NK-92 treated with Interleukin-12 subunit alpha and Interleukin-12 subunit beta, amount 100 ng/mL, for 24 hours (cell line): ENCODE measurements at places on chromosomes 12 and 14.

GRCh38 chr12:118537481-118537917 is 161.1 kb downstream of the SUDS3 start:
- DNase-seq = no peak

- peak; percentile 41 for DNase-seq
Observed at GRCh38 chr12:110742096-110742717, 484 bp downstream of the PPP1CC start.

- DNase-seq = no peak
Observed at GRCh38 chr14:96102081-96102856, 63.1 kb downstream of the C14orf132 start.

- DNase-seq = no peak
Observed at GRCh38 chr12:2284321-2284813, 231.6 kb downstream of the CACNA1C start.

DNA sequence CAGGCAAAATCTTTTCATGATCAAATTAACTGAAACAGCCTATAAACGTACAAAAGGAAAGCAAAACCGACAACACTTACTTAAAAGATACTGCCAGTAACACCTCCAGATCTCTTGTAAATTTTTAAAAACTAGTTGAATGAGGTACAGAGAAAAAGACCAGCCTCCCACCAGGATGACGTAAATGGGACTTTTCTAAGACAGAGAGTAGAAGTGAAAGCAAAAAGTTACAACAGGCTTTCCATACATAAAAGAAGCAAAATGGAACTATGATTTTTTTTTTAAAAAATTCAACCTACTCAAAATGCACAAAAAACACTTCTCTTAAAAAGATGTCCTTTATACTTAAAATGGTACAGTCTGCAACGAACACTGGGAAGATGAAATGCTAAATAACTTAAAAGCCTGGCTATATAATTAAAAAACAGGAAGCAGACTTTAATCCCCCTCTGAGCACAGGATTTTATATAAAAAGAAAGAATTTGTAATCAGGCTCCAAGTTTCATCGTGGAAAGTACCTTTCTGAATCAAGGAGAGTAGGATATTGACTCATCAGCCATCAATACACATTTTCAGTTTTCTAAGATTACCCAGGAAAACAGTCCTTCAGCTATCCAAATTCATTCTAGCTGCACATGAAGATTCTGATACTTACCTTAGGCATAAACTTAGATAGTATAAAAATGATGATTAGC is 14.2 kb upstream of the MYO1A start:
- DNase-seq = no peak

GRCh38 chr14:66238969-66239368 is 247.2 kb upstream of the CCDC196 start:
- DNase-seq = no peak

DNA sequence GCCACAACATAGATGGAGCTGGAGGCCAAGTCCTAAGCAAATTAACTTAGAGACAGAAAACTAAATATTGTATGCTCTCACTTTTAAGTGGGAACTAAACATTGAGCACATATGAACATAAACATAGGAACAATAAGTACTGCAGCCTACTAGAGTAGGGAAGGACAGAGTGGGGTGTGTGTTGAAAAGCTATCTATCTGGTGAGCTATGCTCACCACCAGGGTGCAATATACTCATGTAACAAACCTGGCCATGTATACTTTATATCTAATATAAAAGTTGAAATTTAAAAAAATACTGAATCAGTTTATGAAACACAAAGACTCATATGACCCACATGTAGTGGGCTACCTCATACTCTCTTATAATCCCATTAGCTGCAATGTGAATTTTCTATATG is 1305.0 kb downstream of the LRFN5 start:
- DNase-seq = no peak

- no peak for DNase-seq
Observed at GRCh38 chr12:114473717-114474116, 67.8 kb upstream of the TBX5 start.

GRCh38 chr14:104800771-104801519 is at the start of gene ZBTB42:
ZBTB42 (plus strand) TSS chr14:104801101; CDS start chr14:104801198, 97 bp downstream.
- no peak for DNase-seq
